ENCODE measurements at places on chromosomes 3 and 15.

DNA sequence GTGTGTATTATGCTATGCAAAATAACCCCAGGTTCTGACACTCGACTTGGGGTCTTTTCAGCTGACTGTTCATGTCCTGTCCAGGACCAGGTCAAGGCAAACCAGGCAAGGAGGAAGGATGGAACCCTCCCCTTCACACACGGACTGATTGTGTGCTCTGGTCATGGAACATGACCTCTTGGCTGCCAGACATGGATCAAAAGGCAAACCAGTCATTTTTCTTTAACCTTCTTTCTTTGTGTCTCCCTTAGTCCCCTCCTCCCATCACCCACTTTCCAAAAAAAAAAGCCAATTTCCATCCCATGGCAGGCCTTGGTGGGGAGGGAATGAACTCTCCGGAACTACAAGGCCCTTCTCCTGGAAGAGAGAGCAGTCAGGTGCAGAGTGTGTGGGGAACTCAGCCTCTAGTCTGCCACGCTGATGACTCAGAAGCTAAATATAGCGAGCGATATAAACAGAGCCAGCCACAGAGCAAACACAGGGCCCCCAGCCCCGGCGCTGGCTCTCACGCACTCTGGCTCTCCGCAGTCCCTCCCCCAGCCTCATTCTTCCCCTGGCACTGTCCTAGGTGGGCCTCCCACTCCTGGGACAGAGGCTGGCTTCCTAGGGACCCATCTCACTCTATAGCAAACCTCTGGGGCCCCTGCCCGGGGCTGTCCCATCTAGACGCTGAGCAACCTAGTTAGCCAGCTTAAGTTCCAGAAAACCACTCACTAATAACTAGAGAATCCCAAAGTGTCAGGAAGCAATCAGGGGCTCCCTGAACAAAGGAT is 10.0 kb downstream of the BMF start:
- peak; percentile 16 for DNase-seq

GRCh38 chr15:77624868-77625267 is 7.8 kb downstream of the LINGO1 start:
- no peak for DNase-seq

GRCh38 chr3:149003653-149004305 is 12.4 kb downstream of the GYG1 start:
- no peak for DNase-seq

DNA sequence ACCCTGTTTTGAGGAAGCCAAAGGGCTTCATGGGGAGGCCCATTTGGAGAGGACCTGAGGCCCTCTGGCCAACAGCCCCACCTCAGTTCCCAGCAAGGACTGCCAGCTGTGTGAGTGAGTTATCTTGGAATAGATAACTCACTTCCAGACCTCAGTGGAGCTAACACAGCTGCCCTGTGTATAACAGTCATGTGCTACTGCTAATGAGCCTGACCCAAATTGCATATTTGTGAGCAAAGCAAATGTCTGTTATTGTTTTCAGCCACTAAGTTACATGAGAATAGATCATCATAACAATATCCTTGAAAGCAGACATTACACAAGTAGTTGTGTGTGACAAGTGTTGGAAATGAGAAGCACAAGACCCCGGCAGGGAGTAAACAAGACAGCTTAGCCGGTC is 355.8 kb downstream of the MCTP2 start:
- no peak for DNase-seq

GRCh38 chr15:80691575-80691974 is 3.5 kb upstream of the ABHD17C start:
- DNase-seq, result no peak

- no peak for DNase-seq
These were observed 112.3 kb downstream of the NR1I2 start for GRCh38 chr3:119894195-119894594.

DNA sequence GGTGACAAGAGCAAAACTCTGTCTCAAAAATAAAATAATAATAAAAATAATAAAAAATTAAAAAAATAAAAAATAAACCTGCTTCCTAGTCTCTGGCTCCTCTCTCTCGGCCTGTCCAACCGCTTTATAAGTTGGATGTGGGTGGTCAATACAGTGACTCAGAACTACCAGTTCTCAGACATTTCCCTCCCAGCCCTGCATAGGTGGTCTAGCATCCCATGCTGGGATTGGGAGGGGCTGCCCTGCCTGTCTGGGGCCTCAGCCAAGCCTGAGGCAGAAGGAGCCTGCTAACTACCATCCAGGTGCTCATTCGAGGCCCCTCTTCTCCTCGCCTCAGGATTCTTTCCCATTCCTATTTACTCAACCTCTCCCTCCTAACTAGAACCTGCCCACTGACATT is 33.3 kb upstream of the BLM start:
- DNase-seq, result no peak

- DNase-seq, result no peak
These were observed 161.6 kb upstream of the PDZRN3 start for GRCh38 chr3:73786321-73786807.

DNA sequence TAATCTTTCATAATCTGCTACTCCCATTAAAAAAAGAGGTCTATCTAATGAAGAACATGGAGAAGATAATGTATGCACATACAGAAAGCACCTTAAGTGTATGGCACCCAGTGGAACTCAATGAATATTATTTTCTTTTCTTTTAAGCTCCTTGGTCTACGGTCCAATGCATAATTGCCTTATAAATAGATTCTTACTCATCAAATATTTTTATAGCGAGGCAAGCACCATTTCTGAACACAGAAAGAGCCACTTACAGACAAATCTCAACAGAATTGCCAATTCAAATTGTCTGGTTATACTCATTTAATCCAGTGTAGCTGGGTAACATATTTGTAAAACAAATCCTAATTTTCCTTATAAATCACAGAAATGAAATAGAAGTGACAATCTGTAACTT is 6.3 kb downstream of the PDZRN3 start:
- DNase-seq, result no peak

- DNase-seq, result no peak
These were observed 162.7 kb downstream of the ALCAM start for GRCh38 chr3:105529456-105529855.

DNA sequence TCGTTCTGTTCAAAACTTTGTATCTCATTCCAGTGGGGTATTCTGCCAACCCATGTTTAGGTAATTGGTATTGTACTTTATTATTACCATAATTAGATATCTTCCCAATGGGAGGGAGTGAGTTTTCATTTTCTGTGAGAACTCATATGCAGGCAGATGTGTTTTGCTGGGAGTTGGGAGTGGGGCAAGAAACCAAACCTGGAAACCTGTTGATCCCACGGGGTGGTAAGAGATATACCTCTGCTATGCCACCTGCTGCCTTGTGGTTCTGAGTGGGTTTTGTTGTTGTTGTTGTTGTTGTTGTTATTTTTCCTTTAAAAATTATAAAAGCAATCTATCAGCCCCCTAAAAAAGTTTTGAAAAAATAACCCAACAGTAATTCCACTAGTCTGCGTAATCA is 32.1 kb downstream of the ZNF592 start:
- no peak for DNase-seq
